ENCODE measurements at places on chromosomes 1 and 21.

- DNase-seq = no peak
Measured at GRCh38 chr1:40898431-40898901, 36.3 kb upstream of the CITED4 start.

DNA sequence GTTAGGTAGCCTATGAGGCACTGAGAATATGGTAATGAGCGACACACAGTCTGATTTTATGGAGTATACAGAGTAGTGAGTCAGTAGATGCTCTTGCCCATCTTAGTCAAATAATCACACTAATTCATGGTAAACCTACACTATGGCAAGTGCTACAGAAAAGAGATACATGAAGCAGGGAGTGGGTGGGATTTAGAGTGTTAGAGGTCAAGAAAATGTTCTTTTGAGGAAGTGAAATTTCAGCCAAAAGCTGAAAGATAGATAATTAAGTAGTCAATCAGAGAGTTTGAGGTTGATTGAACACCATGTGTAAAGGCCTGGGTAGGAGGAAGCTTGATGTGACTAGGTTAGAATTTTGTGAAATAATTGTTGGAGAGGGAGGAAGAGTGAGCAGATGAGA is 14.7 kb downstream of the MDM4 start:
- DNase-seq = no peak

GRCh38 chr1:6245869-6246496 is 2.0 kb downstream of the HES3 start:
- peak; percentile 71 for DNase-seq

GRCh38 chr1:234955107-234955731 is 173.4 kb downstream of the TOMM20 start:
- no peak for DNase-seq

DNA sequence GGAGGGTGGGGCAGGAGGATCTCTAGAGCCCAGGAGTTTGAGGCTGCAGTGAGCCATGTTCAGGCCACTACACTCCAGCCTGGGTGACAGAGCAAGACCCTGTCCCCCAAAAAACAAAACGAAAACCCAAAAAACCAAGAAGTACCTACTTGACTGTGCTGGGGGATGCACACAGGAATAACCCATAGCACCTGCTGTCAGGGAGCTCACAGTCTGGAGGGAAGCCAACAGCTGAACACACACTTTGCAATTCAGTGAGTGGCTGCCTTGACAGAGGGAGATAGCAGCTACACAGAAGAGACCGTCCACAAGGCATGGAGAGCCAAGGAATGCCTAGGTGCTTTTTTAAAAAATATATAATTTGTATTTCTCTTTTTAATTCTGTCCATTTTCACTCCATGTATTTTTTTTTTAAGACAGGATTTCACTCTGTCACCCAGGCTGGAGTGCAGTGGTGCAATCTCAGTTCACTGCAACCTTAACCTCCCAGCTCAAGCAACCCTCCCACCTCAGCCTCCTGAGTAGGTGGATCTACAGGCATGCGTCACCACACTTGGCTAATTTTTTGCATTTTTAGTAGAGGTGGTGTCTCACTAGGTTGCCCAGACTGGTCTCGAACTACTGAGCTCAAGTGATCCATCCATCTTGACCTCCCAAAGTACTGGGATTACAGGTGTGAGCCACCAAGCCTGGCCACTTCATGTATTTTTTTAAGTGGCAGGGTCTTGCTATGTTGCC is 68.7 kb downstream of the NID1 start:
- no peak for DNase-seq

DNA sequence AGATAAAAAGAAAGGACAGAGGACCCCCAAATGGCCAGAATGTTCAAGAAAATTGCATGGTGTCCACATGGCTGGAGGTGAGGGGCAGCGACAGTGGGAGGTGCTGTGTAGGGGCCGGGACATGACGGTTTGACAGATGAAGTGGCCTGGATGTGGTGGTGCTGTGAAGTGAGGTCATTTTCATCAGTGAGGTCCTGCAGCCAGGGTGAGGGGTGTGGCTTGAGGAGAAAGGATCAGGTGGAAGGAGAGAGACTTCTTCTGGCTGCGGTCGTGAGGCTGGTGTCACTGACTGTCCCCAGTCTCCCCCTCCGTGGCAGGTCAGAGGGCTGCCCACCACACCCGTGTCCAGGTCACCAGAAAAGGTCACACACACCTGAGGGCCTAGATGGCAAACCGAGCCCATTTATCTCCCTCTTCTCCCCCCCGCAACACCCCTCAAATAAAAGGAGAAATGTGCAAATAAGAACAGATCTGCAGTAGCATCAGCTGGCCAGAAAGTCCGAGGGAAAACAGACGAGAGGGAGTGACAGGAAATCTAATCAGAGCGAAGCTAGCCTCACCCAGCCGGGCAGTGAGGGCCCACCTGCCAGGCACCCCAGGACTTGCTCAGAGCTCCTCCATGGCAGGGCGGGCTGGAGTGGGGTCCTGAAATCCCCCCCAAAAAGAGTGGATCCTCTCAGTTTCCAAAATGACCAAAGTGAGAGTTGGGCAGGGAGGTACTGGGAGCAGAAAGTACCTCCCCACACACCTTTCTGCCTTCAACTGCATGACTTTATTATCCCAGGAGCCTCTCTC is 148.5 kb upstream of the EDN2 start:
- DNase-seq = no peak

- DNase-seq = no peak
Measured at GRCh38 chr1:92862605-92863004, 30.8 kb downstream of the RPL5 start.

DNA sequence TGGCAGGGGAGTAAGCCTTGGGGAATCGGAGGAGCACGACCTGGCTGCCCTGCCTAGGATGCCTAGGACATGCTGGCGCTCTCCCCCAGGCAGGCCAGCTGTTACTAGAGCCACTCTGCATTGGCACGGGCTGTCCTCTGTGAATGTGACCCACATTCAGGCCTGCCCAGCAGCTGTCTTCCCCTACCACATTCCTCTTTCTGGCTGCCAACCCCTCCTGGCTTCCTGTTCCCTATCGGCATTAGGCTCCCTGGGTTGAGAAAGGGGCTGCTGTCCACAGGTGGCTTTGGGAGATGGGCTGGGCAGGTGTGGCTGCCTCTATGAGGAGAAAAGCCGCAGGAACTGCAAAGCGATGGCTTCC is 2.3 kb upstream of the NFASC start:
- no peak for DNase-seq

DNA sequence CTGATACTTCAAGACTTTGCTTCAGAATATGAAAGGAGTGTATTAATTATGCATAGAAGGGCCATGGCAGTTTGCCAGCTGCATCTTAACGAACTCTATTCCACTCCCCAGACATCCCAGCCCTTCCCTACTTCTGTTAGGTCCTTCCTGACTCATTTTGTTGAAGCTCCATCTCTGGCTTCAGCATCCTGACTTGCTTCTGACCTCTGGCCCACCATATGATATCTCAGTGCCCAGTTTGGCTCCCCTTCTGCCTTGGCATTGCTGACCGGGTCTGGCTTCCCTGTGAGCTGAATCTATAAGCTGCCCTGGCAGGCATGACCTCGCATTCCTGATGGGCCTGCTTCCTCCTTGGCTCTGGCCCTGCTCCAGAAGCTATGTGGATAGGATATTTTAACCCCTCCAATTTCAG is 27.6 kb upstream of the ARHGAP29 start:
- no peak for DNase-seq

GRCh38 chr1:157948312-157949073 is 45.0 kb upstream of the KIRREL1 start:
- no peak for DNase-seq

- DNase-seq = no peak
Measured at GRCh38 chr1:16905868-16906702, 10.3 kb downstream of the RNU1-2 start.

DNA sequence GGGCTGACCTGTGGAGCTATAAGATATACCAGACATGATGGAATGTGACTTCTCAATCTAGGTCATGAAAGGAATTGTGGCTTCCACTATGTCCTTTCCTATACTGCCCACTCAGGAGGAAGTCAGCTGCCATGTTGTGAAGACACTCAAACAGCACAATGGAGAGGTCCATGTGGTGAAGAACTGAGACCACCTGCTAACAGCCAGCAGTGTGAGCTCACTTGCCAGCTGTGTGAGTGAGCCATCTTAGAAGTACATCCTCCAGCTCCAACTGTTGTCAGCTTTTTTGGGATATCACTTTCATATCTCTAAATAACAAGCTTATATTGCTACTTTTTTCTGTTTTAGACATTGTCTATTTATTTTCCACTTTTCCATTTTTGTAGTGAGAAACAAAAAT is 29.7 kb downstream of the OLFML3 start:
- DNase-seq = no peak

DNA sequence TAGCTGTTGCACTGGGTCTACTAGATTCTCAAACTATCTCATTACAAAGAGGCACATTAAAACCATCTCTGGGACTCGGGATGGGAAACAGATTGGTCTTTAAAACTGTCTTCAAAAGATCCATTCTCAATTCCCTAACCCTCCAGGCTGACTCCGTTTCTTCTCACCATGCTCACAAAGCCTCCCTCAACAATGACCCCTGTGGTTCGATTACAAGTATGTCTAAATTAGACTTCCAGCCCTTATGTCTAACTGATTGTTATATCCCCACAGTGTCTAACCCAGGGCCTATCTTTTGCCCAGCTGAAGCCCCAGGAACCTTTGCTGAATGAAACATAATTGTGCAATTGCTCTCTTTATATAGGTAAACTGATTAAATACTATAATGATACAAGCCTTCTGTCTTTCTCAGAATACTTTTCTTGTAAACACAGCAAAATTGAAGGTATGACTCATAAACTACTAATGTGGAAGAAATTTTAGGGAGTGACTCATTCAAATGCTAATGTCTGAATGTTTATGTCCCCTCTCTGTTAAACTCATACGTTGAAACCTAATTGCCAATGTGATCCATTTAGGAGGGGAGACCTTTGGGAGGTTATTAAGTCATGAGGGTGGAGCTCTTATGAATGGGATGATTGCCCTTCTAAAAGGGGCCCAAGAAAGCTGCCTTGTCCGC is 65.6 kb upstream of the DAB1 start:
- DNase-seq = no peak

DNA sequence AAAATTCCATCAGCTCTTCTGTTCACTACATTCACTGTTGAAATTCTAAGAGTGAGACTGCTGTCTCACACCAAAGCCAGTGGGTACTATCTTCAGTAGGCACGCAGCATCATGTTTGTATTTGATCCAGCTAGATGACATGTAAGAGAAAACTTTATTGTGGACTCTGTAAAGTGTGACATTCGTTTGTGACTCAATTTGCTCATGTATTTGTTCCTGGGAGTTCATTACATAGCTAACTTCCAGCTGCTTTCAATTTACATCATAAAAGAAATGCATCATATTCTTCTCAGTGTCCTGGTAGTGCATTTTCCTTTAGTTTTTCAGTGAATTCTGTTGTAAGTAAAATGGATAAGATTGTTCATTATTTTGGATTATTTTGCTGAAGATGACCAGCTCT is 31.4 kb downstream of the CTH start:
- DNase-seq = no peak

DNA sequence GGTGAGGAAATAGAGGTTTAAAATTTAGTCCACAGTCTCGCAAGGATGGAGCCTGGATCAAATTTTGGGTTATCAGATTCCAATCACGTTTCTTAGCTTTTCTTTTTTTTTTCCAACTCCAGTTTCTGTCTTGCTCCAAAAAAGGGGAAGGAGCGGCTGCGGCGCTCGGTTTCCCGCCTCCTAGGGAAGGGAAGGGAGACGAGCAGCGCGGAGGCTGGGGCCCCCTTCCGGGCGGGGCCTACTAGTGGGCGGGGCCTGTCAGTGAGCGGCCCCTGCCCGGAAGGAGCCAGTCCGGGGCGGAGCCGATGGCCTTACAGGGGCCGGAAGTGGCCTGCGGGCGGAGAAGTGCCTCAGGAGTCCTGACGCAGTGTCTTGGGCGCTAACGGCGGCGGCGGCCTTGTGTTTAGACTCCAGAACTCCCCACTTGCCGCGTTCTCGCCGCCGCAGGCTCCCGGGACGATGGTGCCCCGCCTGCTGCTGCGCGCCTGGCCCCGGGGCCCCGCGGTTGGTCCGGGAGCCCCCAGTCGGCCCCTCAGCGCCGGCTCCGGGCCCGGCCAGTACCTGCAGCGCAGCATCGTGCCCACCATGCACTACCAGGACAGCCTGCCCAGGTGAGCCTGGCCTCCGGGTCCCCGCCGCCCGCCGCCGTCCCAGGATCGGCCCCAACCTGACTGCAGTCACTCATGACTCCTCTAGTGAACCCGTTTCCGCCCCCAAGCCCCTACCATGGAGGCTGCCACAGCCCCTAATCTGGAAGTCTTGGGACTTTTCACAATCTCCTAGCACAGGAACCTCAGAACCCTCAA is at the start of gene CPT2:
TSS of gene CPT2 (plus strand) at position 340 of the 806 bp plus-strand sequence. CDS start at position 460, 120 bp downstream.
- DNase-seq = peak; percentile 92

- DNase-seq = no peak
Measured at GRCh38 chr1:103109311-103109920, 1.1 kb upstream of the COL11A1 start.

DNA sequence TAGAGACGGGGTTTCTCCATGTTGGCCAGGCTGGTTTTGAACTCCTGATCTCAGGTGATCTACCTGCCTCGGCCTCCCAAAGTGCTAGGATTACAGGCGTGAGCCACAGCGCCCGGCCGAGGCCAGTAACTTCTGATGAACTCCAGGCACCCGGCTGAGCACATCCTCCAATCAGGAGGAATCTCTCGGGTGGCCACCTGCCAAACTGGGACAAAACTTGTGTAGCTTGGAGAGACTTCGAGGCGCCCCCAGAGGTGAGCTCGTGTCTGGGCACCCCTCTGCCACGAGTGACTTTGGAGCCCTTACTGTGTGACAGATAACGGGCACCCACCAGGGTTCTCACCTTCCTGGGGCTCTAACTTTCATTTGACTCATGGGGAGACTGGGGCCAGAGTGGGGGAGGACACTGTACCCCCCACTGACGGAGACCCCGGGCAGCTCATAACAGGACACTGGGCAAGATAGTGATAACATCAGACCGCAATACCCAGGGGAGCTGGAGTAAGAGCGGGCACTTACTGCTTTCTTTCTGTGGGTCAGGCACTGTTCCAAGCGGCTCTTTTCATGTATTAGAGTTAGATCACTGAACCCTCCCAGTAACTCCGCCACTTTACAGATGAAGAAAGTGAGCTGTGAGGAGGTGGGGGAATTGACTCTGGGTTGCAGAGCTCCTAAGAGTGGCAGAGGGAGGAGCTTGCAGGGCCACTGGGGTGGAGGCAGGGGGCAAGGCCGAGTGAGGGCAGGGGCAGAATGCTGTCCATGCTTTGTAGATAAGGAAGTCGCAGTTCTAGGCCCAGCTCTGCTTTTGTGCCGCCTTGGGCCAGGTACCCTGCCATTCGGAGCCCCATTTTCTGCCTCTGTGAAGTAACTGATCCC is 1.9 kb upstream of the PADI2 start:
- no peak for DNase-seq

GRCh38 chr1:247656221-247656875 is 23.2 kb downstream of the OR13G1 start:
- no peak for DNase-seq

GRCh38 chr1:53604291-53604919 is 134.6 kb downstream of the GLIS1 start:
- no peak for DNase-seq

GRCh38 chr1:40648200-40648599 is 17.3 kb downstream of the RIMS3 start:
- DNase-seq = no peak

- DNase-seq = no peak
Measured at GRCh38 chr21:19999369-20000272, 998.6 kb upstream of the NCAM2 start.

GRCh38 chr1:178486100-178487069 is 10.4 kb downstream of the CLEC20A start:
- DNase-seq = no peak
